ENCODE measurements at places on chromosomes 6 and 20.

DNA sequence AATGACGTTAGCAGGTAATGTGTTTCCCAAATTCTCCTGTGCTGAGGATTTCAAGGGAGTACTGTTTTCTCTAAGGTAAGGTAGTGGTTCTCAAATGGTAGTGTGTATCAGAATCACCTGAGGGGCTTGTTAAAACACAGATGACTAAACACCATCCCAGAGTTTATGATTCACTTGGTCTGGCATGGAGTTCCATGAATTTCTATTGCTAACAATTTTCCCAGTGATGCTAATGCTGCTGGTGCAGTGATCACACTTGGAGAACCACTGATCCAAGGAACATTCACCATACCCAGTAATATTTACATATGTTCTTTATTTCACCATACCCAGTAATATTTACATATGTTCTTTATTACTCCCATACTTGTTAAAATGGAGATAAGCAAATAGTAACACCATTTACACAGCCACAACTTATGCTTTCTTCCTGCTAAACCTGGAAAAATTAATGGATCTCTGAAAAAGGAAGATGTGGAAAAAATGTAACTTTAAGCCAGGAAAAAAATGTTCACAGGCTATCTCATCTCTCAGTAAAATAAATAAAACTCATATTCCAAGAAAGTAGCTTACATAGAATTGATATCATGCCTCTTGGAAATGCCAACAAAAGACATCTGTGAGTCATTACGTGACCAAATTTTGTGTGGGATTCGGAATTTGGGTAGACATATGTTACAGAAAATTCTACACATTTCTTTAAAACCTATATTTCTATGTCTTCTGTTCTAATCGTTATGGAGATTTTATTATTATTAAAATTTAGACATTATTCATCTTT lies 129.5 kb downstream of the MMUT start:
- DNase-seq = no peak

GRCh38 chr6:150569161-150569560 lies 30.5 kb upstream of the PLEKHG1 start:
- no peak for DNase-seq

- no peak for DNase-seq
Measured at GRCh38 chr6:16345449-16346330, 107.3 kb downstream of the GMPR start.

DNA sequence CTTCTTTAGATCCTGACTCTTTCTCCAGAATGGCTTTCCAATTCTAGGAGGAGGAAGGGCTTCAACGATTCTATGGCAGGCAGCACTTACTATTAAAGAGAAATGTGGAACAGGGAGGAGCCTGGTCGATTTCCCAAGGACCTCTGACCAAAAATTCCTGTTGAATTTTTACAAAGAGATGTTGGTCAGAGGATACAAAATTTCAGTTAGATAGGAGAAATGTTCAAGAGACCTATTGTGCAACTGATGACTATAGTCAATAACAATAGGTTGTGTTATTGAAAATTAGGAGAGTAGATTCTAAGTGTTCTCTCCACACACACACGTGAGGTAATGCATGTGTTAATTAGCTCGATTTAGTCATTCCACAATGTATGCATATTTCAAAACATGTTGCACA lies 130.1 kb upstream of the TNFAIP3 start:
- no peak for DNase-seq

DNA sequence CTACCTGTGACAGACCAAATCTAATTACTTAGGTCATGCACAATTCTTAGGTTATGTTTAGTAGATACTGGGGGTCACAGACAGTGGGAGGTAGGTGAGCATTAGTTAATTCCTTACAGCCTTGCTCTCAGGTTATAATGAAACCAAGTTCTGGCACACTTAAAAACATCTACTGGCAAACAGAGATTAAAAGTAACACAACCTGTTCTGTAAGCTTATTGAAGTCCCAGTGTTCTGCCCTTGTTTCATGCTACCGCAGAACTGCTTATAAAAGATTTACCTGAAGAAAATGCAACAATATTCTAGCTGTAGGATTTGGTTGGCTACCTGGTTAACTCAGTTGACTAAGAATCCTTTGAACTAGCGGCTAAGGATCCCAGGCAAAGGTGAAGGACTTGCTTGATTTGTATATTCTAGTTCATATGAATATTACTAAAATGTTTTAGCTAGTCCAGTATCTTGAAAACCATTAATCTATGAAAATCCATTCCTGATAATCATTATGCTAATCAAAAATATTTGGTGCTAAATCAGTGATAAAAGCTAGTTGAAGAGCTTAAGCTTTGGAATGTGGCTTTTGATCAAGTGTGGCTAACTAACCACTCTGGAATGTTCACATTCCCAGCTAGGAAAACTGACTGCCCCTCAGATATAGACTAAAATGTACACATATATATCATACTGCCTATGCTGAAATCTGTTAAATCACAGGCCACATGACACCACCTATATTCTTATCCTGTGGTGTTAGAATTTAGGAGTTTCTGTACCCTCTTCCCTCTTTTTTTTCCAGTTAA lies 7.2 kb downstream of the PEX3 start:
- DNase-seq = no peak

DNA sequence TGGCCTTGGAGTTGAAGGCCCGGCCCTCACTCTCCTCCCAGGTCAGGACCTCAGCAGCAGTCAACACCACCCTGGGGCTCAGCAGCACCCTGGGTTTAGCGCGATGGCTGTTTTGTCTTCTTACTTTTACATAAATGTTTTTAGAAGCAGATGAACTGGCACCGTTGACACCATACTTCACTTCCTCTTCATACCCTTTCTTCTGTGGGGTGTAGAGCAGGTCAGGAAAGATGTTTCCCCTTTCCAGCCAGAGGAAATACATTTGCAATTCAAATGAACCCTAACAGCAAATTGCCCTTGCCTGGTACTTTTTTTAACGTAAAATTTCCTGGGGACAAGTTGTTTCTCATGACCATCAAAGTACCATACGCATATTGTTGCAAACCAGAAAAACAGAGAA lies 54.7 kb upstream of the SNX9 start:
- no peak for DNase-seq

DNA sequence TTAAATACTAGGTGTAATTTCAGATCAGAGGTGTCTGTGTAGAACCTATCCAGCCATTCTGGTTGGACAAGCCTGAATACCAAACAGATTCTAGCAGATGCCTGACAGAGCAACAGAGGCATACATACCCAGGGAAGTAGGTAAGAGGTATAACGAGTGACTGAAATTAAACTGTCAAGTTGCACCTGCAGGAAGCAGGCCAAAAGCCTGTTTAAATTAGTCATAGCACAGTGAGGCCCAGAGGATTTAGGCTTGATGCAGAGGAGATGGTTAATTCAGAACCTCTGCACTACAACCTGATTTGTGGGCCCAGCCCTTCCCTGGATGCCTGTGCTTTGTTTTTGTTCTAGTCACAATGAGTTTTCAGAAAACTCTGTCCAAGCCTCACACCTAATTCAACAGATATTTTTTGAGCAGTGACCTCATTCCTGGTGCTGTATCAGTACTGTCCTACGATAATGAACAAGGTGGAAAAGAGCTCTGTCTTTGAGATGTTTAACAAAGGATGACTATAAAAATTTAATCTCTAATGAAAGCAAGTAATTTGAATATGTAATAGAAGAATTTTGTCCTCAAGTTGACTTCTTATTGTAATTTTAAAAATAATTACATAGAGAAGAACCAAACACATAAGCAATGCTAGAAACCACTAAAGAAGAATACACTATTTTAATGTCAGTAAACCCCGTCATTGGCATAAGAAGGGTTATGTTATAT lies 31.7 kb downstream of the C6orf58 start:
- DNase-seq = no peak

GRCh38 chr6:128074567-128074966 lies 173.7 kb upstream of the THEMIS start:
- DNase-seq = no peak

DNA sequence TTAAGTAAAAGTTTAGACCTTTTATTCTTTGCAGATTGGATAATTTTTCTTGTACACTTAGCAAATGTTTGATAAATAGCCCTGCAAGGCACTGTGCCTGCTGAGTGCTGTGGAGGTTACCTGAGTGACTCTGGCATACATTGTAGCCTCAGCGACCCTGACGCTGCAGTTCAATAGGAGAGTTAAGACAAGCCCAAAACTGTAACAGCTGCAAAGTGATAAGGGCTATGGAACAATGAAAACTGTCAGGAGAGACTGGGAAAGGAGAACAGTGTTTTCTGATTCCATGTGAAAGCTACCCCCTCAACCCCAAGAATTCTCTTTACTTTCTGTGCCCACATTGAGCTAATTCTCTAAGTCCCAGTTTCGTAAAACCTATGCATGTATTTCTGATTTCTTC lies 22.2 kb downstream of the HIVEP1 start:
- no peak for DNase-seq

DNA sequence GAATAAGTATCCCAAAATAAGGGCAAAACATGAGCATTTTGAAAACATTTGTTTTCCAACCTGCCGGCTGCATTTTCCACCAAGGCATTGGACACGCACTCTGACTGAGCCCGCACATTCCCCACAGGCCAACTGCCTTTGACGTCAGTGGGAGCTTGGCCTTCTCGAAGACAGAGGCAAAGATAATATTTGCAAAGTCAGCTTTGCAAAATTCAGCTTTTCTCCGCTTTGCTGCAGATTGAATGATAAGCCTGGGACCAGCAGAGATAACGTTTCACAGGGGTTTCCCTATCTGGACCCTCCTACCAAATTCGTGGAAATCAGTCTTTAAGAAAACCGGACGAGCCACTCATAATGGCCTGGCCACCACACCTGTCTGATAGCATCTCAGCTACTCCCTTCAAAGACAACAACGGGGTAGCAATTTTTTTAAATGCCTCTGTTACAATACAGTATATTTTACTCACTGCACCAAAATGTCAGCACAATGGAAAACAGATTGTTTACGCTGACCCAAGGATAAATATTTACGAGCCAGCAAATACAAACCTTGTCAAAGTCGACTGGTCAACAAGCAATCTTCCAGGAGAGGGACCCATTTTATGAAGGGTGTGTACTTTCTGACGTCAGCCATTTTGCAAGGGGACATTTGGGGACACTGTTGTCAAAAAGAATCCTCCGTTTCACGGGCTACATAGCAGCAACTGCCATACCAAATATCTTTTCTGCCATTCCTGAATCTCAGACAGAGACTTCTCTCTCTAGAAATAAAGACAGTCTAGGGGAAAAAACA lies 100.5 kb downstream of the TFAP2A start:
- peak; percentile 44 for DNase-seq

GRCh38 chr20:698276-698675 lies 22.7 kb upstream of the SCRT2 start:
- no peak for DNase-seq

DNA sequence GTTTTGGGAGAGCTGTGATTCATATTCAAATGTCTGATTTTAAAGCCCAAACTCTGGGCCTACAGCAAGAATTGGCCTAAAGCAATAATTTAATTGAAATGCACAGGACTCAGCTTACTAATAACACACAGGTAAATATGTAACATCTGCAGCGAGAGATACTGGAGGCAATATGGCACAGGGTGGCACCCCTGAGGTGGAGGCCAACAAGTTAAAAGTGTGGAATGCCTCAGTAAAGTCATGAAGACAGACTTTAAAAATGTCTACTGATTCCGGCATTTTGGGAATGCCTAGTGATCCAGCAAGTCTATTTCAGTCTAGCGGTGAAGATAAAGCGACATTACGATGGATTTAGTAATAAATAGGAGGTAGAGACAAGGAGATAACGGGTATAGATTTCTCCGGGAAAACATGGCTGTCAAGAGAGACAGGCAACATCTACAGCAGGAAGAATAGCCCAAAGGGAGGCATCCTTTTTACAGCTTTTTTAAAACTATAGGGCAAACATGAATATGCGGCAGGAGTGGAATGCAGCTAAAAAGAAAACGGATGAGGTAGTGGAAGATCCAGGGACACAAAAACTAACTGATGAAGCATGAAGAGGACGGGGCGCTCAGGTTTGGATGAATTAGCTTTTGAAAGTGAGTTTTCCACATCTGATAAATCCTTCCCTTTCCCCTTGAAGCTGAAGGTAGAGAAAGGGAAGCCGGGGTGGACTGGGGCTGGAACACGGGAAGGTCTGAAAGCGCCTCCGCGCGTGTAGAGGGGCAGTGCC lies 1.2 kb downstream of the NANP start:
- DNase-seq = no peak

GRCh38 chr6:107708435-107708834 lies 115.7 kb downstream of the SCML4 start:
- DNase-seq = no peak

- DNase-seq = no peak
Measured at GRCh38 chr20:5349448-5349847, 32.7 kb upstream of the PROKR2 start.

- DNase-seq = no peak
Measured at GRCh38 chr6:160254467-160255312, 3.9 kb downstream of the SLC22A2 start.

GRCh38 chr20:32241807-32242206 lies 34.1 kb downstream of the POFUT1 start:
- no peak for DNase-seq

DNA sequence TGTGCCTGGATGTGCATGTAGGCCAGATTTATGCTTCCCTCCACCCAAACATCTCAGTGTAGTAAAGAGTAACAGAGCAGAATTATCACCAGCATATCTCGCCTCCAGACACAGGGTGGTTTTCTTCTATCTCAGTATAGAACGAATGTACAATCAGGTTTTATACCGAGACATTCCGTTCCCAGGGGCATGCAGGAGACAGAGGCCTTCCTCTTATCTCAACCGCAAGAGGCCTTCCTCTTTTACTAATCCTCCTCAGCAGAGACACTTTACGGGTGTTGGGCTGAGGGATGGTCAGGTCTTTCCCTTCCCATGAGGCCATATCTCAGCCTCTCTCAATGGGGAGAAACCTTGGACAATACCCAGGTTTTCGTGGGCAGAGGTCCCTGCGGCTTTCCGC lies 36.4 kb upstream of the MC3R start:
- no peak for DNase-seq

GRCh38 chr20:43262341-43262740 lies 72.6 kb upstream of the PTPRT start:
- DNase-seq = no peak

- no peak for DNase-seq
Measured at GRCh38 chr6:6695625-6696276, 107.2 kb downstream of the LY86 start.

- DNase-seq = no peak
Measured at GRCh38 chr20:47243532-47244305, 112.8 kb downstream of the ZMYND8 start.

DNA sequence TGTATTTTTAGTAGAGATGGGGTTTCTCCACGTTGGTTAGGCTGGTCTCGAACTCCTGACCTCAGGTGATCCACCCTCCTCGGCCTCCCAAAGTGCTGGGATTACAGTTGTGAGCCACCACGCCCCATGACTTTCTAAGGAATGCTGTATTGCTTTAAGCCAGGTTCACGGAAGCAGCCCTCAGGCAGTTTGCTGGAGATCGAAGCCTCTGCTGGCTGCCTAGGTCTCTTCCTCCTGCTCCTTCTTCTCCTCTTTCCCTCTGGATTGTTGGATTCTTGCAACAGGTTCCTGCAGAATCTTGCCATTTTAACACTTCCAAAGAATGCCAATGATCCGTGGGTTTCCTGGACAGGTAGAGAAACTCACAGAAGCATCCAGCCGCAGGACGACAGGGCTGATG lies 29.3 kb upstream of the B4GALT5 start:
- no peak for DNase-seq
